H4 (cell line): ENCODE measurements at places on chromosomes 3 and 15.

DNA sequence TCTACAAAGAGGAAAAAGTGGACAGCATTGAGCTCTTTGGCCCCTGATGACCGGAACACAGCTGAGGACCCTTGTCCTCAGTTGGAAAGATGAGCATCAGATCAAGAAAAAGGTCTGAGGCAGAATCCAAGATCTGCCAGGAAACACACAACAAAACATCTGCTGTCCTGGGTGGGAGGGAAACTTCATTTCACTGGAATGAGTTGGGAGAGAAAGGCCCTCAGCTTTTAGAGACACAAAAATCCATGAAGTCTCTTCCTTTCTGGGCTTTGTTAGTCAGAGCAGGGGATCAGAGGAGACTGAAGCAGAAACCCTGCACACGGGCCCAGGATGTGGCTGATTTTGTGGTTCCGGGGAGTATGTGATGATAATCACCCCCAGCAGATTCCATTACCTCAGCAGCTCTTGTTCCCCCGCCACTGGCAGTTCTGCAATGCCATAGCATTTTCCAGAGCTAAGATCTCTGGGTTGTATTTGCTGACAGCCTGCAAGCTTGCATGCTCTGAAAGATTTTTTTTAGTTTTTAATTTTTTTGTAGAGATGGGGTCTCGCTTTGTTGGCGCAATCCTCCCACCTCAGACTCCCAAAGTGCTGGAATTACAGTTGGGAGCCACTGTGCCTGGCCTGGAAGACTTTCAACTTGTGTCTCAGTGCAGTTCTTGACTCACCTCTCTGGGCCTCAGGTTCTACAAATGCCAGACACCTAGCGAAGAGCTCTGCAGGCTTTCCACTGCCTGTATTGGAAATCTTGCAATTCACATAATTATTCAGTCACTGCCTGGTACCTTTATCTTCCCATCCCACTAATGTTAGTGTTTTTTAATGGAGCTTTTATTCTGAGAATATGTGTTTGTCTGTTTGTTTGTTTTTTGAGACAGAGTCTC lies 5.8 kb upstream of the TATDN2 start:
- peak; percentile 68 for DNase-seq

- DNase-seq = peak; percentile 16
Measured at GRCh38 chr3:62622553-62623174, 249.3 kb upstream of the FEZF2 start.

- DNase-seq = peak; percentile 43
Measured at GRCh38 chr15:33098094-33099058, 96.1 kb downstream of the FMN1 start.

GRCh38 chr3:175702956-175703355 lies 843.8 kb downstream of the NAALADL2 start:
- no peak for DNase-seq

GRCh38 chr3:137770066-137770834 lies 6.1 kb downstream of the SOX14 start:
- DNase-seq = no peak

- no peak for DNase-seq
Measured at GRCh38 chr3:127796045-127796830, 26.1 kb downstream of the MGLL start.

DNA sequence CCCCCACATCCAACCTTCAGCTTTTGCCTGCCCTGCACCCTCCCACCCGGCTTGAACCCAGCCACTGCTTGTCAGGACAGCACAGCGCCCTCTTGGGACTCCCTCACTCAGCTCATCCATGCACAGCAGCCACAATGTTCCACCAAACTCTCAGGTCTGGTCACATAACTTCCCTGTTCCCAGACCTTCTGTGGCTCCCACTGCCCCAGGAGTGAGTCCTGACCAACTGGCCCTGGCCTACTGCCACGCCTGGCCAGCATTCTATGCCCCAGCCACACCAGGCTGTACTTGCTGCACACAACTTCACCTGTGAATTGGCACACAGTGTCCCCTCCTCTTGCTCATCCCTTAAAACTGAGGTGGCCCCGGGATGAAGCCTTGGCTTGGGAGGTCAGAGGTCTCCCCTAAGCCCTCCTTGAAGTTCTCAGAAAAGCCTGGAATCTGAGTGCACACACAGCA lies 21.0 kb downstream of the PLXNB1 start:
- no peak for DNase-seq

DNA sequence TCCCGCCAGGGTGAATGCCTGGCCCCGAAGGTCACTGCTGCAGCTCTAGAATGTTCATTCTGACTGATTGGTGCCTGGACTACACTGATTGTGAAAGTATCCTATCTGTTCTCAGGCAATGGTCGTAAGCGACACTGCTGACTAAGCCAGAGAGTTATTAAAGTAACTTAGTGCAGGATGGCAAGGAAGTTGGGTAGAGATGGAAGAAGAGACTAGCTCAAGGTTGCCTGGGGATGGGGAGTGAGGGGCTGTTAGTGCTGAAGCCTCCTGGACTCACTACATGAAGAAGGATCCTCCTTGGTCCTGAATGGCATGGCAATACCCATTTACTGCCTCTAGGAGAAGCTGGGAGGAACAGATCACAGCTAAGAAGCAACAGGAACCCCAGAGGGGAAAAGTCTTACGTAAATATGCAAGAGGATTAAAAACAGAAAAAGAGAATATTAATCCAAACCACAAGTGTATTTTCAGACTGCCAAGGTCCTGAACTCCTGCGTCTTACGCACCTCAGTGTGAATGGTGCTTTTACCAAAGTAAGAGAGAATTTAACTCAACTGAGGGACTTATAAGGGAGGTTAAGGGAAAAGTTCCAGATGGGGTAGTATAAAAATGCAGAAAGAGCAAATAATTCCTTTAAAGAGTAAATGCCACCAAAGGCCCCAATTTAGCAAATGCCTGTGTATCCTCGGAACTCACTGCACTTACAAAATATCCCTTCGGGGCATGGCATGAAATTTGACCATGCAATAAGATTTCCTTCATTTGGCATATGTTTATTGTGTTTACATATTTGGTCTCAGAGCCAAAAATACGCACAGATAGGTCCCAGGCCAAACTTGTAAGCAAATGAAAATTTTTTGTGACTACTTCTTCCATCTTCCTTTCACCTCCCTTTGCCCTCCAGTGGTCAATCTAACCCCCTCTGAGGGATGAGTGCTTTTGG lies 64.0 kb upstream of the DGKG start:
- DNase-seq = peak; percentile 83

DNA sequence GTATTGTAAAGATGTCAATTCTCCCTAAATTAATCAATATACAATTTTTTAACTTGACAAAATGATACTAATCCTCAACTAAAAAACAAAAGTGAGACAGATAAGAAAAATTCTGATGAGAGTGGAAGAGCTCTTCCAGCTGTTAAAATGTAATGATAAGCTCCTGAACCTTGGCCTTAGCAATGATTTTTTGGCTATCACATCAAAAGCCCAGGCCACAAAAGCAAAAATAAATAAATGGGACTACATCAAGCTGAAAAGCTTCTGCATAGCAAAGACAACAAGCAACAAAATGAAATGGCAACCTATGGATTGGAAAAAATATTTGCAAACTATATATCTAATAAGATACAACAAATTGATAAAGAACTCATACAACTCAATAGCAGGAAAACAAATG lies 24.0 kb upstream of the SRPRB start:
- DNase-seq = no peak

GRCh38 chr15:96972201-96972600 lies 641.7 kb downstream of the NR2F2 start:
- no peak for DNase-seq

DNA sequence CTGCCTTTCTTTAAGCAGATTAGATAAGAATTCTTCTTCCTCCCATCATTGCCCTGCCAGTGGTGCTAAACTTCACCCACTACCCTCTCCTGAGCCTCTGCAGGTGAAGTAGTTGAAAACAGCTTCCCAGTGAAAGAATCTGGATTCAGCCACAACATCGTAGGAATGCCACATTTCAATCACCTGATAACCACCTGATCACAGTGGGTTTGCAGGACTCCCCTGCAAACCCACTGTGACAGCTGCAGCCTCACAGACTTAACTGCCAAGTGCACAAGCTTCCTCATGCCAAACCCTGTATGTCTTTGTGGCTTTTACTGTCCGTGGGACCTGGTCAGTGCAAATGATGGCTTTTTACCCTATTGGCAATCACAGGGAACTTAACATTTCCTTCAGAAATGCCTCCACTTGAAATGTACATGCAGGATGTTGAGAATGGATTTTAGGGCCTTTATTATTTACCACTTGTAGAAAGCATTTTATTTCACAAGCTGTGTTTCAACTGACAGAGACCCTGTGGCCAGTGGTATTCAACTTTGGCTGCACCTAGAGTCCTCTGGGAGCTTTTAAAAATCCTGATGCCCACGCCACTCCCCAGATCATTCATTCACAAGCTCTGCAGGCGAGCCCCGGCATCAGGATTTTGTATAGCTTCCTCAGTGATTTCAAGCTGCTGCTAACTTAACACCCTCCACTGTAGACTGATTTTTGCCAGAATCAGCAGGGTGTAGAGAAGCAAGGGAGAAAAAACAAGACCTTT lies 49.1 kb downstream of the OXNAD1 start:
- no peak for DNase-seq

DNA sequence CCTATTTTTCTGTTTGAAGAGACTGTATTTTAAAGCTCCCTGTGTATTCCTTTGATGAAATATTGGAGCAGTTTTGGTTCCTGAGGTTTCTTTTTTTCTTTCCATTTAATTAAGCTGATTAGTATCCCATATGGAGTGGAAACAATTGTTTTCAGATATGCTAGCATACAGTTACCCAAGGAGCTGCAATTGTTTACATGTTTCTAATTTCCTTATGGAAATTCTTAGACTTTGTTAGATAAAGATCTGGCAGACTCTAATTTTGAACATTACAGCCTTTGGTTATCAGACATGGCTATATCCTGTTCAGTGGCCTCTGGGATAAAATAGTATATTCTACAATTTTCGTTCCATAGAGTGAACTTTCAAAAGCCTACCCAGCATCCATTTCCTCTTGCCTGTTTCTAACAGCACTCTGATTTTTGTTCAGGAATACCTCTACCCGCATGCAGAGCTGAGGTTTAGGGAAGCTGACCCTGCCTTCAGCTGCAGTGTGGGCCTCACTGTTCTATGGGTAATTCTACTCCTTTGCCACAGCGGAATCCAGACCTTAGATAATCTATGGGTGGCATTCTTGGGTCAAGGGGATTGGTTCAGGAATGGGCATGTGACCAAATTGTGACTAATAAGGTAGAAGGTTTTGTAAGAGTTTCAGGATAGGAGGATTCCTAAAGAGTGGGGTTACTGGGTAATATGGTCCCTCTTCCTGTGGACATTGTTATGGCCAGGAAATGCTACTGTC lies 161.1 kb upstream of the ANKRD28 start:
- DNase-seq = peak; percentile 34

DNA sequence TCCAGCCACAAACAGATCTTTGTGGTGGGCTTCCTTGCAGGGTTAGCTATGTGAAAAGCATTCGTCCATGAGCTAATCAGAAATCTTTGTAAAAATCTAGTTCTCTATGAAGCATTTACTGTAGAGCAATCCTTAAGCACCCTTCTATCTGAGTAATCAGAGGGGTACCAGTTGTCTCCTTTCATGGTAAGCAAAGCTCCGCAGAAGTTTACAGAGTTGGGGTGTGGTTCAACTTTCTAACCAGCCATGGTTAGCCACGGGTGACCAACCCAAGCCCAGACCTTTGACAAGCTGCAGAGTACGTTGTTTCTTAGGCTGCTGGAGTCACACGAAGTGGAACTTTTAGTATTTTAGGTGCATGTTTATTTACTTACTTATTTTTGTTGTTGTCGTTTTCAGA lies 77.4 kb downstream of the FLNB start:
- no peak for DNase-seq

- DNase-seq = no peak
Measured at GRCh38 chr3:1828519-1828918, 270.1 kb upstream of the CNTN4 start.

DNA sequence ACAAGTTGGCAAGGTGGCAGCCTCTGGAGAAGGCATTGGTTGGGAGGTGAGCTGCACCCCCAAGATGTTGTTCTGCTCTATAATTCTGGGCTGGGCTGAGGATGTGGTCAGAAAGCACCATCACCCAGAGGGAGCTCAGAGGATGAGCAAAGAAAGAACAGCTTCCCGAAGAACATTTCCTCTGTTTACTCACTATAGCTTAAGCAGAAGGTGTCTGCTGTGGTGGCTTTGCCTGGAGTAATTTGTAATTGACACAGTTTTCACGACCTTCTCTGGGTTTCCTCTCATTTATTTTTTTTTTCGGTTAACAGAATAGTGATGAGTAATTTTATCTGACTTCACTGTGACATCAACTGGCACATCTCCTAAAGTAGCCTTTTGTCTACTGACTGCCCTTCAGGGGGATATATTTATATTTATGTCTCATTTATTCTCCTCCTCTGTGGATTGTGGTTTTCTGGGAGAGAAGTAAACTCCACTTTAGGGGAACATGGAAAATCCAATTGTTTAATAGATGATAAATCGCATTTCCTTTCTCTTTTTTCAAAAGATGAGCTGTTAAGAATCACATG lies 49.5 kb upstream of the ABHD17C start:
- DNase-seq = no peak

DNA sequence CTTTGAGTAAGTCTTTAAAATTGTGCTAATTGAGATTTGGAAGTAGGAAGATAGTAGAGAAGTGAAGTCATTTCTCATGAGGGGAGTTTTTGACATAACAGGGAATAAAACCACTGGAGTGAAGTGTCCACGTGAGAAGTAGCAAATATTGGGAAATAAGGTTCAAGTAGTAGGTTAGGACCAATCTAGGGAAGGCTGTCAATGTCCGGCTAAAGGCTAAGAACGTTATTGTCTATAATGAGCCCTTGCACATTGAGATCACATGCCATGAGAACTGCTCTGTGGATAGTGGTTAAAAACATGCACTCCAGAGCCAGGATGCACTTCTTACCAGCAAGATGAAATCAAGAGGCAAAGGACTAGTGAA lies 459.9 kb upstream of the TPRG1 start:
- DNase-seq = no peak

- no peak for DNase-seq
Measured at GRCh38 chr3:125322917-125323316, 52.2 kb downstream of the ZNF148 start.

GRCh38 chr3:175413926-175414325 lies 554.8 kb downstream of the NAALADL2 start:
- no peak for DNase-seq

DNA sequence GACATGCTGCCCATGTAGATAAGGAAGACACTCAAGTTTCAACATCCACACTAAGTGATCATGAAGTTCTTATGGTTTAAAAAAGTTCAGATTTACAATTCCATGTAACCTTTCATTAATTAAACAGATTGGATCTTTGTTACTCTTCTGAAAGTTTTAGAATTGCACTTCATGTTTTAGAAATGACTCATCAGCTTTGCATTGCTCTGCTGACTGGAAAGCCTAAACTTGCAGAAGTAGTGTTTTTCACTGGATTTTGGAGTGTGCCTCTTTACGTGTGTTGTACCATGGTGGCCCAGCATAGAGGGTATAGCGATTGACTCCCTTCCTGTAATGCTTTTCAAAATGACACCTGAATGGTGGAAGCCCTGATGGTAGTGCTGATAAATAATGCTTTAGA lies 157.9 kb downstream of the BBX start:
- no peak for DNase-seq

- DNase-seq = no peak
Measured at GRCh38 chr15:88652456-88653199, 13.8 kb downstream of the ISG20 start.

- no peak for DNase-seq
Measured at GRCh38 chr3:181567311-181568075, 144.2 kb upstream of the SOX2 start.

- DNase-seq = no peak
Measured at GRCh38 chr3:74351213-74351612, 263.2 kb downstream of the CNTN3 start.
